Astrocyte (in vitro differentiated cells and primary cell): ENCODE measurements at places on chromosomes 5 and 9. TPM values are rescaled to one million over a fixed set of nuclear protein-coding genes. Genes with fewer than 3 reads are reported as not detected.

FSD1L gene
- 4.7 and 7.0 TPM in 2 replicates for total RNA-seq

PCDHA1 gene
- total RNA-seq: not detected in 2 replicates

IFNA2 gene
- total RNA-seq: not detected in 2 replicates

CFAP77 gene
- 0.36 TPM in 1 of 2 replicates, not detected in the other for total RNA-seq

EFNA5 gene
- 50.5 and 59.3 TPM in 2 replicates for total RNA-seq

PDGFRB gene
- 78.8 and 96.6 TPM in 2 replicates for total RNA-seq

SLC36A3 gene
- not detected in 2 replicates for total RNA-seq

C9orf153 gene
- not detected in 2 replicates for total RNA-seq

MEGF10 gene
- total RNA-seq: 15.8 and 19.5 TPM in 2 replicates

PCDHB13 gene
- 3.3 TPM in 2 replicates for total RNA-seq

PCDHB5 gene
- total RNA-seq: 8.7 and 9.7 TPM in 2 replicates

KLHL3 gene
- total RNA-seq: 8.9 and 11.8 TPM in 2 replicates

NUTM2F gene
- not detected in 2 replicates for total RNA-seq

PCDHA10 gene
- total RNA-seq: 15.5 and 16.0 TPM in 2 replicates

SLC1A3 gene
- 20.9 and 23.8 TPM in 2 replicates for total RNA-seq
